Left ventricle myocardium inferior (tissue), 1 donor: ENCODE measurements at places on chromosomes 16 and 17. TPM values are rescaled to one million over a fixed set of nuclear protein-coding genes. Genes with fewer than 3 reads are reported as not detected.

DNA sequence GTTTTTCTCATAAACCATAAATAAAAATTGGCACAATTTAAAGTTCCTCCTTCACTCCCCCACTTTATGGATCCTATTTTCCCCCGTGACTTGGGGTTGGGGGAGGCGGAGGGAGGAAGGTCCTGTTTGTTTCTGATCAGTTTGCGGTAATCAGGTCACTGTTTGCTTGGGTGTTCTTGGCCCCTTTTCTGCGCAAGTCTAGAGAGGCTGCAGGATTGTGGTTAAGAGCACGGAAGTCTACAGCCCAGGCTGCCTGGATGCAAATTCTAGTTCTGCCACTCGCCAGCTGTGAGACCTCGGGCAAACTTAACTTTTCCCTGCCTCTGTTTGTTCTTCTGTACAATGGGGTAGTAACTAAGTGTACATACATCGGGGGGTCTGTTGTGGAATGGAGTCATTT, 12.1 kb downstream of the ATP2C2 start:
- no peak overlapping the region for H3K27ac ChIP-seq
- H3K4me3 ChIP-seq, result no peak overlapping the region
- H3K27me3 ChIP-seq, result peaks cover 27% of the 10 kb centered on the region
- no peaks in the 10 kb centered on the region for H3K4me1 ChIP-seq
- H3K36me3 ChIP-seq, result no peaks in the 10 kb centered on the region
- no peak for DNase-seq

- no peak overlapping the region for H3K27ac ChIP-seq
- no peaks in the 10 kb centered on the region for H3K27me3 ChIP-seq
- DNase-seq, result no peak
- no peak overlapping the region for H3K4me3 ChIP-seq
- peaks cover 9% of the 10 kb centered on the region for H3K4me1 ChIP-seq
These were observed 5.0 kb downstream of the EARS2 start for GRCh38 chr16:23552161-23552560.

DNA sequence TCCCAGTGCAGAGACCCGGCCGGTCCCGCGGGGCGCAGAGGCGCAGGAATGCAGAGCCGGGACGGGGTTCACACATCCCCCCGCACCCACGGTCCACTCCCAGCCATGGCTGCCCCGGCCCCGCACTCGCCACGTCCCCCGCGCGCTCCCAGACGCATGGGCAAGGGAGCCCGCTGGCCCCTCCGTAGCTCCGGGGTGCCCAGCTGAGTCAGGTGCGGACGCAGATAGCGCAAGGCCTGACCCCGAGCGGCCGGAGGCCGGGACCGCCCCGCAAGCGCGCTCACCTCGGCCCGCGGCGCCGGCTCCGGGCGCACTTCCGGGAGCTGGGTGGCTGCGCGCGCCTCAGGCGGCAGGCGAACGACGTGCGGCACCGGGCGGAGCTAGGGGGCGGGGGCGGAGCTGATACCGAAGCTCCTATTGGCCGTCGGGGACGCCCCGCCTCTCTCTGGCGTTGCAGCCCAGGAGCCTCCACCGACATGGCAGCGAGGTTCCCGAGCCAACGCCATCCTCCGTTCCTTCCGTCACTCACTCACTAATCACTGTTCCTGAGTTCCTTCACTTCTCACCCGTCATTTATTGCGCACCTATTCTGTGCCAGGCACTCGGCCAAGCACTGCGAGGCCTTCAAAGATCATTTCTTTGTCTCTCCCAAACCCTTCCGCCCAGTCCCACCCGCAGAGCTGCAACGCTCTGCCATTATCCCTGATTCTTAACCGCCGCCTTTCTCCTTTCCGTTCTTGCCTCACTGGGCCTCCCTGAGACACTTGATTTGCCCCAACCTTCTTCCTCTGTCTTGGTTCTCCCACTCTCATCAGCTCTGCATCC, at the start of gene ZNF18:
Gene ZNF18, minus strand, starts transcription at position 329 of the 825 bp plus-strand sequence. CDS start 4,646 bp downstream, outside the sequence.
- H3K27ac ChIP-seq, result peak within 1 kb of the TSS; percentile 92
- peaks cover 25% of the 10 kb centered on the region for H3K4me1 ChIP-seq
- no peaks in the 10 kb centered on the region for H3K27me3 ChIP-seq
- peak; percentile 98 for DNase-seq
- peak within 1 kb of the TSS; percentile 84 for H3K4me3 ChIP-seq

DNA sequence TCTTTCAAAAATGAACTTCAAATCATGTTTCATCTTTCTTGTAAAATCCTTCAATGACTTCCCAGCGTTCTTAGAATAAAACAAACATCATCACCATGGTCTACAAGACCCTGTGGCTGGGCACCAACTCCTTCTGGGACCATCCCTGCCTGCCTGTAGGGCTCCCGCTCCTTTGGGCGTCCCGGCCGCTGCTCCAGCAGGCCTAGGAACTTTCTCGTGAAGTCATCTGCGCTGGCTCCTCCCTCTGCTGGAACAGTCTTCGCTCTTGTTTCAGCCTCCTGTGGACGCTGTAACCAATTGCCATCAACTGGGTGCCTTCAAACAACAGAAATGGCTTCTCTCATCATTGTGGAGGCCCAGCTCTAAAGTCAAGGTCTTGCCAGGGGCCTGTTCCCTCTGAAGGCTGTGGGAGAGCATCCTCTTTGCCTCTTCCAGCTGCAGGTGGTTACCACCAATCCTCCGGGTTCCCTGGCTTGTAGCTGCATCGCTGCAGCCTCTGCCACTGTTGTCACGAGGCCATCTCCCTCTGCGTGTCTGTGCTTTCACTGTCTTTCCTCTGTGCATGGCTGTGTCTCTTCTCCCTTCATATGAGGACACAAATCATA, 185.5 kb upstream of the SDK2 start:
- H3K4me1 ChIP-seq, result peaks cover 10% of the 10 kb centered on the region
- no peak overlapping the region for H3K27ac ChIP-seq
- no peaks in the 10 kb centered on the region for H3K36me3 ChIP-seq
- H3K27me3 ChIP-seq, result peaks cover 43% of the 10 kb centered on the region
- no peak overlapping the region for H3K4me3 ChIP-seq
- DNase-seq, result no peak

DNA sequence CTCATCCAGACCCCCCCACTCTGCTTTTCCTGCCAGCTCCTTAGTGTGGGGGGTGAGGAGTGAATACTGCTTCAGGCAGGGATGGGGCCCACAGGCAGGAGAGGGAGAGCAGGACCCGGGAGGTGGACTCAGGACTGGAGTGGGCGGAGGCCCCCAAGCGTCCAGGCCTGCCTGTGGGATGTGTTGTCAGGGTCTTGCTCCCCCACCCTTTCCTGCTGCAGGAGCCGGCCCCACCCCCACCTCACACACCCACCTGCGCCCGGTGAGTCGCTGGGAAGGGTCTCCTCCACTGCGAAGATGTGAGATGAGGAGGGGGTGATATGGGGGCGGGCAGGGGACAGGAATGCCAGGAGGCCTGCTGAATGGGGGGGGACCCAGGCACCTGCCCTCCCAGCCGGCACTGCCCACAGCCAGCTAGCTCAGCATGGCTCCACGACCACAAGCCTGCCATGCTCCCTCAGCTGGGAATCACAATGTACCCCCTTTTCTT, 1.1 kb downstream of the FAM171A2 start:
- H3K27ac ChIP-seq, result no peak overlapping the region
- H3K4me3 ChIP-seq, result peak overlapping the region; percentile 79
- no peaks in the 10 kb centered on the region for H3K36me3 ChIP-seq
- peaks cover 41% of the 10 kb centered on the region for H3K27me3 ChIP-seq
- peaks cover 30% of the 10 kb centered on the region for H3K4me1 ChIP-seq

- no peak overlapping the region for H3K4me3 ChIP-seq
- no peaks in the 10 kb centered on the region for H3K36me3 ChIP-seq
- no peak for DNase-seq
- H3K27ac ChIP-seq, result no peak overlapping the region
- H3K27me3 ChIP-seq, result no peaks in the 10 kb centered on the region
- peaks cover 4% of the 10 kb centered on the region for H3K4me1 ChIP-seq
These were observed 109.6 kb downstream of the KCNJ2 start for GRCh38 chr17:70278844-70279462.

- peaks cover 58% of the 10 kb centered on the region for H3K4me1 ChIP-seq
- H3K27ac ChIP-seq, result no peak overlapping the region
- no peaks in the 10 kb centered on the region for H3K27me3 ChIP-seq
- DNase-seq, result no peak
- H3K4me3 ChIP-seq, result no peak overlapping the region
- no peaks in the 10 kb centered on the region for H3K36me3 ChIP-seq
These were observed 7.1 kb downstream of the MINK1 start for GRCh38 chr17:4839965-4840892.

DNA sequence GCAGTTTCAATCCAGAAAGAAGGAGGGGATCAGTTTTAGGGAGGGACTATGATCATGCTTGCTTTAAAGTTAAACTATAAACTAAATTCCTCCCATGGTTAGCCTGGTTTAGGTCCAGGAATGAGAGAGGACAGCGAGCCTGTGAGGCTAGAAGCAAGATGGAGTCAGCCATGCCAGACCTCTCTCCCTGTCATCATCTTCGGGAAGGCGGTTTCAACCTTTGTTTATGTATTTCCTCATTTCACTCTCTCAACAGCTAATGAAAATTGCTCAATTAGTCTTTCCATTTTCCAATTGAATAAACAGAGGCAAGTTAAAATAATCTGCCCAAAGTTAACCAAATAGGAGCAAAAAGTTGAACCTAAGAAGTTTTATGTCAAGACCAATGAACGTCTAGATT, 201.5 kb downstream of the KCNJ2 start:
- H3K4me1 ChIP-seq, result no peaks in the 10 kb centered on the region
- H3K4me3 ChIP-seq, result no peak overlapping the region
- H3K27ac ChIP-seq, result no peak overlapping the region
- no peaks in the 10 kb centered on the region for H3K36me3 ChIP-seq
- no peak for DNase-seq

GRCh38 chr17:76085066-76085730, 6.2 kb downstream of the ZACN start:
- no peak overlapping the region for H3K4me3 ChIP-seq
- no peak for DNase-seq
- peaks cover 14% of the 10 kb centered on the region for H3K4me1 ChIP-seq
- peaks cover 71% of the 10 kb centered on the region for H3K36me3 ChIP-seq
- H3K27me3 ChIP-seq, result no peaks in the 10 kb centered on the region
- no peak overlapping the region for H3K27ac ChIP-seq

DNA sequence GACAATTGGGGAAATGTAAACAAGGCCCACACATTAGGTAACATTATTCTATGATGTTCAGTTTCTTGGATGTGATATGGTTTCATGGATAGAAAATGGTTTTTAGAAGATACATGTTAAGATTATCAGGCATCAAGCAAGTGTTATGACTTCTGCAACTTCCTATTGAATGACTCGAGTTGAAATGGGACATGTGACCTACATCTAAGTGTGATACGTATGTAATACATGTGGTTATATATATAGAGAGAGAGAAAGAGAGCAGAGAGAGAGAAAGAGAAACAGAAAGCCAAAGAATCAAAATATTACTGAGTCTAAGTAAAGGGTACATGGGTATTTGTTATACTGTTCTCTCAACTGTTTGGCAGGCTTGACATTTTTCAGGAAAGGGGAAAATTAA, 1.7 kb downstream of the TMEM170A start:
- no peak overlapping the region for H3K27ac ChIP-seq
- H3K4me1 ChIP-seq, result peaks cover 49% of the 10 kb centered on the region
- peak overlapping the region; percentile 96 for H3K4me3 ChIP-seq
- no peaks in the 10 kb centered on the region for H3K27me3 ChIP-seq
- DNase-seq, result no peak
- no peaks in the 10 kb centered on the region for H3K36me3 ChIP-seq

GRCh38 chr16:24036614-24037013, 200.8 kb downstream of the PRKCB start:
- H3K27ac ChIP-seq, result no peak overlapping the region
- peaks cover 93% of the 10 kb centered on the region for H3K27me3 ChIP-seq
- DNase-seq, result no peak
- H3K4me3 ChIP-seq, result no peak overlapping the region
- H3K36me3 ChIP-seq, result no peaks in the 10 kb centered on the region

DNA sequence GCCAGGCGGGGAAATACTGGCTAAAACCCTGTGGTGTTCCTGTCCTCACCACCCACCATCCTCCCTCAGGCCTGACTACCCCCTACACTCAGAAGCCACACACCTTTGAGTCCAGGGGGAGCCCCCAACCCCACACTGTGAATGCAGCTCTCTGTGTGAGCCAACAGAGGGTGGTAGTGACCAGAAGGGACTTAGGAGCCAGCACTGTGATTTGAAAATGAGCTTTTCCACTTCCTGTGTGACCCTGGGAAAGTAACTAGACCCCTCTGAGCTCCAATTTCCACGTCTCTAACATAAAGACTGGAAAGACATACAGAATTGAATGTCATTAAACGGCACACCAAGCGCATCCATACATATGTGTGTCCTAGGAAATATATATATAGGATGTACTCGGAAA, 58.7 kb downstream of the SDK2 start:
- no peak for DNase-seq
- H3K27ac ChIP-seq, result no peak overlapping the region
- H3K27me3 ChIP-seq, result peaks cover 27% of the 10 kb centered on the region
- no peak overlapping the region for H3K4me3 ChIP-seq

GRCh38 chr16:89922884-89923639, at the start of gene TUBB3:
TSS of gene TUBB3 (plus strand) at chr16:89923342. CDS start at chr16:89923402, 60 bp downstream.
- H3K27ac ChIP-seq, result peak within 1 kb of the TSS; percentile 93
- peak within 1 kb of the TSS; percentile 77 for H3K4me3 ChIP-seq
- peaks cover 65% of the 10 kb centered on the region for H3K27me3 ChIP-seq
- H3K36me3 ChIP-seq, result no peaks in the 10 kb centered on the region
- peak; percentile 80 for DNase-seq

DNA sequence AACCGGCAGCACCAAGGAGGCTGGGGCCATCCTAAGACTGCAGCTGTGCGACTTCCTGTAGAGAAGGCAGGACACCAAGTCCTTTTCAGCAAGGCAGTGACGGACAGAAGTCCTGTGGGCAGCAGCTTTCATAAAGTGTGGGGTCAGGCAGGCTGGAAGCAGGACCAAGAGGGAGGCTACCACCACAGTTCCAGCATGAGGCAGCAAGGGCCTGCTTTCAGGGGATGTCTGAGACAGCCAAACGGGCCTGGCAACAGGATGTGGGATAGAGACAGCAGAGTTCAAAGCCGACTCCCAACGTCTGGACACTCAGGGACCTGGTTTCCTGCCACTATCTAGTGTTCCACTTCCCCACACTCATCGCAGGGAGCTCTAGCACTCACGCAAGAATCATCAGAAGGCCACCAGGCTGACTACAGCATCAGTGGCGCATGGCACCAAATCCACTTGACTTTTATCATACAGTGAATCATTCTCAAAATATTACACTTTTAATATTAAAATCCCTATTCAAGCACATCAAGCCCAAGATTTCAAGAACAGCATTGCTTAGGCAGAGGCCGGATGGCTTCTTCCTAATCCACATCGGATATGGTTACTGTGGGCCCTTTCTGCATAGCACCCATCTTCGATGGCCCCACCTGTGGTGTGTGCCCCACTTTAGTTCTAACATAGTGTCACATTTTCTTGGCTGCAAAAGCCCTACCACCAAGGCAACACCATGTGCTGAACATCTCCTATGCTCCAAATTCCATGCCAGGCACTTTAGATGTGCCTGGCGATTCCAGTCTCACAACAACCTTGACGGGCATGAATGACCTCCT, 5.2 kb downstream of the USP7 start:
- peak overlapping the region; percentile 22 for H3K4me3 ChIP-seq
- H3K4me1 ChIP-seq, result peaks cover 90% of the 10 kb centered on the region
- H3K27me3 ChIP-seq, result no peaks in the 10 kb centered on the region
- peak overlapping the region; percentile 58 for H3K27ac ChIP-seq
- peak; percentile 40 for DNase-seq

GRCh38 chr17:18323007-18323406, 7.9 kb downstream of the SMCR8 start:
- no peak overlapping the region for H3K4me3 ChIP-seq
- H3K27me3 ChIP-seq, result no peaks in the 10 kb centered on the region
- peaks cover 36% of the 10 kb centered on the region for H3K4me1 ChIP-seq
- no peak overlapping the region for H3K27ac ChIP-seq
- peaks cover 62% of the 10 kb centered on the region for H3K36me3 ChIP-seq

GRCh38 chr16:3256146-3256865, at the start of gene MEFV:
TSS of gene MEFV (minus strand) at chr16:3256633. CDS start at chr16:3256587, 46 bp downstream.
- peaks cover 44% of the 10 kb centered on the region for H3K27me3 ChIP-seq
- no peak for DNase-seq
- peak within 1 kb of the TSS; percentile 21 for H3K4me3 ChIP-seq
- H3K36me3 ChIP-seq, result no peaks in the 10 kb centered on the region

OR2C1 gene
- total RNA-seq, result 0.22 TPM

SCARF1 gene
- total RNA-seq, result 12.2 TPM

ATP5PD gene
- 809 TPM for total RNA-seq

DPEP2 gene
- 0.99 TPM for total RNA-seq

NR1D1 gene
- 19.1 TPM for total RNA-seq
